ENCODE measurements at places on chromosomes 4 and X. TPM values are rescaled to one million over a fixed set of nuclear protein-coding genes. Genes with fewer than 3 reads are reported as not detected.

GRCh38 chrX:22073928-22074327, 41.8 kb downstream of the PHEX start:
- DNase-seq = no peak

DNA sequence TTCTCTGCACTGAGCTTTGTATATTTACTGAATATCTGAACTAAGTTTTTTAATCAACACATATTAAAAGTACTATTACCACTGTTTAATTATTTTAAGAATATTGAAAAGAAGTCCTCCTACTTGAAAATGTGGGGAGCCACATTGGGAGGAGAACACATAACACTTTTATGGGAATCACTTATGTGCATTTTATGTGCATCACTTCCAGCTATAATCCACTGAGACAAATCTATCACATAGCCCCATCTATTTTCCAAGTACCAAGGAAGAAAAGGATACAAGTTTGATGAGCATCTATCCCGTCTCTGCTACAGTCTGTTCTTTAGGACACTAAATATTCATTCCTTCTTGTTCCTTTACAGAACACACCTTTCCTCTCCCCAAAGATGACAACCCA, 87.2 kb downstream of the IQCM start:
- DNase-seq = no peak

DNA sequence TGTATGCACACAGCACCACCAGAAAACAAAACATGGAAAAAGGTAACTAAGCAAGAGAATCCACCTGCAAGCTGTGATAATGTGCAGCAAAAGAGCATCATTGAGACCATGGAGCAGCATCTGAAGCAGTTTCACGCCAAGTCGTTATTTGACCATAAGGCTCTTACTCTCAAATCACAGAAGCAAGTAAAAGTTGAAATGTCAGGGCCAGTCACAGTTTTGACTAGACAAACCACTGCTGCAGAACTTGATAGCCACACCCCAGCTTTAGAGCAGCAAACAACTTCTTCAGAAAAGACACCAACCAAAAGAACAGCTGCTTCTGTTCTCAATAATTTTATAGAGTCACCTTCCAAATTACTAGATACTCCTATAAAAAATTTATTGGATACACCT, 90.2 kb downstream of the TET2 start:
- no peak for DNase-seq

DNA sequence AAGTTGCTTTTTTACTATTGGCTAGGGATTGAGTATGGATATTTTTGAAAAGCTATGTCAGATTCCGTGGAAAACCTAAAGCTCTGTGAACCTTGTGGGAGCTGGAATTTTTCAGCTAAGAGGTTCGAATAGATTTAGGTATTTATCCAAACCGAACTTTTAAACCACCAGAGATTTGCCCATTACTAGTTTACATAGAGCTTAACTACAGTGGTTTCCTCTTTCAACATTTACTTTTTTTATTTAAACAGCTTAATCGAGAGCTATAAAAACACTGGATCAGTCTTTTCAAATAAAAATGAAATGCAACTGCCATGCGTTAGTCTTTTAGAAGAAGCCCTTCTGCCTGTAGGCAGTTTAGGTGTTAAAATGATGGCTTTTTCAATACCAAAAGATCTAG, 377.0 kb downstream of the RPA4 start:
- no peak for DNase-seq

- DNase-seq = no peak
Measured at GRCh38 chr4:125663896-125664767, 349.4 kb downstream of the FAT4 start.

DNA sequence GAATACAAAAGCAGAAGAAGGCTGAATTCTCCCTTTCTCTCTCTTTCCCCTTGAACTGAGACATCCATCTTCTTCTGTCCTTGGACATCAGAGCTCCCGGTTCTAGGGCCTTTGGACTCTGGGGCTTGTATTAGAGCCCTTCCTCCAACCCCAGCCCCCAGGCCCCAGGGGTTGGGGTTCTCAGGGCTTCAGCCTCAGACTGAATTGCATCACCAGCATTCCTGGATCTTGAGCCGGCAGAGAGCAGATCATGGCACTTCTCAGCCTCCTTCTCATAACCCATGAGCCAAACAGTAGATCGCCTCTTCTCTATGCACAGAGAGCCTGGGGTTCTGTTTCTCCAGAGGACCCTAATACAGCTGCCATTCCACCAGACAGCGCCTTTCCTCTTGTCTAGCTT, 25.3 kb upstream of the CLDN24 start:
- no peak for DNase-seq

DNA sequence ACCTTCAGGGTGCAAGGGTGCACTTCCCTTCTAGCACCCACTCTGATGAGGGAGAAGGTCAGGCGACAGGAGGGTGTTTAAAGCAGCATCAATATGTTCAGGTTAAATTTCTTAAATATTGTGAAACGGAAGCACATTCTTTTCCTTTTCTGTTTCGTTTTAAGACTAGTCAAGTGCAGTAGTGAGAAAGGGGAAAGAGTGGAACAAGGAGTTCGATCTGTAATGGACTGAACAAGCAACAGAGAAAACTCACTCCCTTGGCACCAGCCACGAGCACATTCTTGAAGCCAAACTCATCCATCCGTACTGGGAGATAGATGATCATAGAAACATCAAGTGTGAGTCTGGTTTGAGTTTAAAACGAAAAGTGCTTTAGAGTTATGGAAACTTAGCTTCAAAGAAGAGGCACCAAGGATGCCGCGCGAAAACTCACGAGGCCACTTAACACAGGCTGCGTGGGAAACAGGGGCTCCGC, 815 bp downstream of the FAM53A start:
- peak; percentile 41 for DNase-seq

DNA sequence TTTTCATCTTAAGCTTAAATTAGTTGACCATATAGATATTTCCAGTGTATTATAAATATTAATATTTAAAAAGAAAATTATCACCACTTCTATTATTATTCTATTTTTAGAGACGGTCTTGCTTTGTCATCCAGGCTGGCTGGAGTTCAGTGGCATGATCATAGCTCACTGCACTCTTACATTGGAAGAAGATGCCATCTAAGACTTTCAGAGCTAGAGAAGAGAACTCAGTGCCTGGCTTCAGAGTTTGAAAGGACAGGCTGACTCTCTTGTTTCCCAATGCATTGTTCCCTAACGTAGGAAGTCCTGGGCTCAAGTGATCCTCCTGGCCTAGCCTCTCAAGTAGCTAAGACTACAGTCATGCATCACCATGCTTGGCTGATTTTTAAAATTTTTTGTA, 75.9 kb downstream of the FIP1L1 start:
- DNase-seq = no peak

DNA sequence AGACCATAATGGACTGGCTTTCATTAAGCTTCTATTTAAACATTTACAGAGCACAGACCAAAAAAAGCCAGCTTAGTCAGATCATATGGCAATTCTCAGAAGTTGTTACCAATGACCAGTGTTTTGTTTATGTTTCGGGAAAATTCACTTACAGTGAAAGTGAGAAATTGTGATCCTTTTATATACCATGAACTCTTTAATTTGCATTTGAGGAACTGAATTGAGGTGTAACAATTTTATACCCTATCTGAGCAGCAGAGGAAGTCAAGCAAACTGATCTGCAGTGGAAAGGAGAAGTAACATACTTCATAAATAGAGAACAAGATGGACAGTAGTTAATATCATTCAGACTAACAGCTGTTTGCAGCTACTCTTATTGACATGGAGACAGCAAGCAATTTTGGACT, 97.1 kb downstream of the TMA16 start:
- DNase-seq = no peak

DNA sequence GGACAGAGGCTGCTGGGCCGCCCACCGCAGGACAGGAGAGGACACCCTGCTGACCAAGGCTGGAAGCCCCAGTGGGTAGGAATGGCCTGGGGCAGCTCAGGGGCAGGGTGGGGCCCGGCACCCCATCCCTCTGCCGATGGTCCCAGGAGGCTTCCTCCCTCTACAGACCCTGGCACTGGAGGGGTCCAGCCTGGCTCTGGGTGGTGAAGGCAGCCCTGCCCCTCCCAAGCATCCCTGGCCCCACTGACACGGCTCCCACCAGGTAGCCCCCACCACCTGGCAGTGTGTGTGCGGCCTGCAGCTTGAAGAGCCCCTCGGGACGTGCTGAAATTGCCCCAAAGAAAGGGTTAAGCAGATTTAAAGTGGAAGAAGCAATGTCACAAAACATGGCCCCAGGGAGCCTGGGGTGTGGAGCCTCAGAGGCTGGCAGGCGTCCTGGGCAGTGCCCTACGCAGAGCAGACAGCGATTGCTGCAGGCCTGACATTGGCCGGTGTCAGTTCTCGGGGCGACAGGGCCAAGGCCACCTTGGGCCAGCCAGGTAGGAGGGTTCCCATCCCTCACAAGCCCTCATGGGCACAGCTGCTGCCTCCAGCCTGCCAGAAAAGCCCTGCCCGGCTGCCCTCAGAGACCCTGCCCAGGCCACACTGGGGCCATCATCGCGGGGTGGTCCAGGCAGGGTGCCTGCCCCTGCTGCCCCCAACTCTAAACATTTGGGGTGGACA, 80.5 kb downstream of the FAM53A start:
- no peak for DNase-seq

- DNase-seq = no peak
Measured at GRCh38 chrX:3699821-3700381, 13.5 kb downstream of the PRKX start.

DNA sequence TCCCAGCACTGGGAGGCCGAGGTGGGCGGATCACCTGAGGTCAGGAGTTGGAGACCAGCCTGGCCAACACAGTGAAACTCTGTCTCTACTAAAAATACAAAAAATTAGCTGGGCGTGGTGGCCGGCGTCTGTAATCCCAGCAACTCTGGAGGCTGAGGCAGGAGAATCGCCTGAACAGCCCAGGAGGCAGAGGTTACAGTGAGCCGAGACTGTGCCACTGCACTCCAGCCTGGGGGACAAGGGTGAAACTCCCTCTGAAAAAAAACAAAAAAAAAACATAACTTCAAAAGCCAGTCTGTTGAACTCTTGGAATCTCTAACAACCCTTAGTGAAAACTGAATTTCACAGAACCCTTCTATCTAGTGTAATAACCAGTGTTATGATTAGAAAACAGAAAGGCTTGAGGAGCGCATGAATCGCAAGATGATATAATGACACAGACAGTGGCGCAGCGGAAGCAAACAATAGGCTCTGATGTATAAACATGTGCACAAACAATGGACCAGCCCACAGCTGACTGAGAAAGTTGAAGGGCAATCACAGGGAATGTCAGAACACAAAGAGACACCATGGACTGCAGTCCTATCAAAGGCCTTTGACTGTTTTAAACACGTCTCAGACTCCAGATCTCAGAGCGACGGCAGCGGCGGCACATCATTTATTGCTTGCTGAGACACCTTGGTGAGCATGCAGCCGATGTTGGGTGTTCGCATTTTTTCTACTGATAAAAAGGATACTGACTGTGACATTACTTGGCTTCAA, 81.6 kb downstream of the NSUN7 start:
- no peak for DNase-seq

- no peak for DNase-seq
Measured at GRCh38 chrX:45801554-45801953, 600.9 kb upstream of the DIPK2B start.

DNA sequence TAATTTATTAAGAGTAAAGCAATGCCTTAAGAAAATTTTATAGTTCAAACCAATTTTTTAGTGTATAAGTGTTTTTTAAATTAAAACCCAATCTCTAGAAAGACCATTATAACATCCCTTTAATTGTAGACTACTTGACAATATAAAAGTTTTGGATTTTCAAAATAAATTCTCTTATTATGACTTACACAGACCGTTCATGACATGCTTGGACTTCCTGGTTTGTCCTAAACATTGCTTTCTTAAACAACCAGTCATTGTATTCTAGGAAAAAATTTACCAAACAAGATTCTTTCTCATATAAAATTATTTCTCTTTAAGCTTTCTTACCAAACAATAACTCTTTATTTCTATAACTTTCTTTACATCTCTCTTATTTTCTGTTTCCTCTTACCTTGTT, 49.0 kb upstream of the CXorf51A start:
- no peak for DNase-seq

DNA sequence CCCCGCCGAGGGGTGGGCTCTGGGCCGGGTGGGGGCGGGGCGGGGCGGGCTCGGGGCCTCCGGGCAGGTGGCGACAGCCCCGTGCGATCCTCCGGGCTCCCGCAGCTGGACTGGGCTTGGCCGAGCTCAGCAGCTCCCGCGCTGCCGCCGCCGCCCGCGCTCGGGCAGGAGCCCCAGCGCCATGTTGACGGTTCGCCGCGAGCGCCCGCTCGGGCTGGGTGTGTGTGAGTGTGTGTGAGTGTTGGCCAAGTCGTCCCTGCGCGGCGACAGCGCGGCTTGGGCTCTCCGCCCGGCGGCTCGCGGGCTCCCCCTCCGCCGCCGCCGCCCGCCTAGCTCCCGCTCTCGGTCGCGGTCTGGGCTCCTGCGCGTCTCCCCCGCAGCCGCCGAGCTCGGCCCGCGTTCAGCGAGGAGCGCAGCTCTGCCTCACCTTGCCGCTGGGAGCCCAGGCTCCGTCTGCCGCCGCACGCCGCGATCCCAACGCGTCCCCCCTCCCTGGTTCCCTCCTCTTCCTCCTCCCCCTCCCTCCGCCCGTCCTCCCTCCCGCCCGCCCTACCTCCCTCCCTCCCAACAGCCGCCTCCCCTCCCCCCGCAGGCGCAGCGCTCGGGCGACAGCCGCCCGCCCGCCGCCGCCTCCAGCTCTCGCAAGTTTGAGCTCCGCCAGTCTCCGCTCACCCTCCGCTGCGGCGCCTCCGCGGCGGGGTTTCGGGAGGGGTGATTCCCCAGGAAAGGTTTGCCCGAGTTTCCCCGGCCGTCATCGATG, at the start of gene BCOR:
BCOR (minus strand) TSS at position 455 of the 760 bp plus-strand sequence. CDS start 20,029 bp downstream, outside the sequence.
- DNase-seq = no peak

The PALLD gene
- total RNA-seq = 188 TPM

The LRRC66 gene
- total RNA-seq = 1.2 TPM

The SERTM2 gene
- total RNA-seq = not detected

The GLRA2 gene
- total RNA-seq = not detected

The ANXA10 gene
- total RNA-seq = not detected

The DRD5 gene
- not detected for total RNA-seq

The RHOH gene
- total RNA-seq = 1.0 TPM

The CFAP299 gene
- 0.87 TPM for total RNA-seq

Measured in tibial nerve (tissue), 4 donors.